ENCODE measurements at places on chromosomes 3 and 15.

DNA sequence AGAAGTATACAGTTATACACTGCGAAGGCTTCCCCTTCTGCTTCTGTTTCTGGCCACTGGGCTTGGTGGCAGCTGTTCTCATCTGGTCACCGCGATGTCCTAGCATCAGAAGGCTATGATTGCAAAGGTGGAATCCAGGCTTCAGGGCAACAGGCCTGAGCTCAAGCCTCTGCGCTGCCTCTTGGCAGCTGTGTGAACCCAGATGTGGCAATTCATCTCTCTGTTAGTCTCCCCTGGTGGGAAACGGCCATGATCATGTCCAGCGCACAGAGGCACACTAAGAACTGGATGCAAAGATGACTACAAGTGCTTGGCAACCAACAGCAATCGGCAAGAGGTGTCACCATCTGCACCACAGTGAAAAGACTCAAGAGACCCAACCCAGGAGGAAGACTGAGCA lies 78.9 kb downstream of the PCSK6 start:
- DNase-seq = no peak

DNA sequence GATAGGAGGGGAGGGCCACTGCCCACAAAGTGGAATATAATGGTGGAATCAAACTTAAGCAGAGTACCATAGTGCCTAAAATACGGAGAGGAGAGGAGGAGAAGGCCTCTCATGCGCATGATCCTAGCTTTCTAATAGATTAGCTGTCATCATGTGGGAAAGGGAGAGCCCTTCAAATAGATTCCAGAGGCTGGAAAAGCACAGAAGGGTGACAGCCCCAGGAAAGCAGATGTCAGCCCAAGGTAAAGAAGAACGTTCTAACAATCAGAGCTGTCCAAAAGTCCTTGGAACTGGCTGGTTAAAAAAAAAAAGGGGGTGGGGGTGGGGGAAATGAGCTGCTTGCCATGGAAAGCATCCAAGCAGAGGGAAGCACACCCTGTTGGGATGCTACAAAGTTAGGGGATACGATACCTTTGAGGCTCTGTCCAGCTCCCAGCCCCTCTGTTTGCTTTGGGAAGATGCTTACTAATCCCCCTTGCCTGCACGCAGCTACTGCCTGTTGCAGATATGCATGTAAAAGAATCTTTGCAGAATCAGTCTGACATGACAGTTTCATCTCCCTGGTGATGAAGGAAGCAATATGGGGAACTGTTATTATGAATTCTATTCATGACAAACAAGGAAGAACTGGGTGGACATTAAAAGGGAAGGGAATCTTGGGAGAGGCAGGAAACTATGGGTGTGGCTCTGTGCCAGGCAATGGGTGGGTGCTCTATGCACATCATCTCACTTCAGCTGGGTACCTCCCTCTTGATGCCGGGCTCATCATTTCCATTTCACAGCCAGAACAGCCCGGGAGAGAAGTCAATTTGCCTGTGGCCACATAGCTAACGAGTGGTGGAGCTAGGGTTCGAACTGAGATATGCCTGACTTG lies 10.1 kb upstream of the LMCD1 start:
- no peak for DNase-seq

DNA sequence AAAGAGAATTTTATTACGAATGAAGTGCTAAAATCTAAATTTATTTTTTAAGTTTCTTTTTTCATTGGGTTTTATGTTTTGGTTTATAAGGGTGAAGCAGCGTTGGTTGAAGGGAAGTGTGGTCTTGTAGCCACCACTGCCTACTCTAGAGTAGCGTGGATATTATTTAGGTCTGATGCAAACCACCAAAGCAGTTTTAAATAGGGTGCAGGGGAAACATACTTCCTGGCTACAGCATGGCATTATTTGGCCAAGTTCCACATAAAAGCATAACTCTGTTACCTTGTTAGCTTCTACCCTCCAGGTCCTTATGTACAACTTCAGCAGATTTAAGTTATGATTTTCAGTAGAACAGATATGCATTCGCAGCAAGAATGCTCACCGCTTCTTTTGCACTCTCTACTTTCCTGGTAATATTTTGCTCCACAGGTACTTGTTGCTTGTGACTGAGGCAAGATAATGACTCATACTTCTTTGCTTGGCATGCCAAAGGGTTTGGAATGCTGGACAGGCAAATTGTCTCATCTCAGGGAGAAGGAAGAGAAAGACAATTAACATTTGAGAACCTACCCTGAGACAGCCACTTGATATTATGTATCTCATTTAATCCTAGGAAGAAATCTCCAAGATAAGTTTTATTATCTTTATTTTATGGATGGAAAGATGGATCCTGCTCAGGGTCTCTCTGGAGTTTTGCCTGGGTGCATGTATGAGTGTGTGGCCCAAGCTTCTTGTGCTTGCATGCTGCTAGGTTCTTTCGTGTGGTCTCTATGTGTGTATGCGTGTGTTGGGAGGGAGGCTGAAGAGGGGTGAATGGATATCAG lies 5.4 kb downstream of the TGFBR2 start:
- no peak for DNase-seq

DNA sequence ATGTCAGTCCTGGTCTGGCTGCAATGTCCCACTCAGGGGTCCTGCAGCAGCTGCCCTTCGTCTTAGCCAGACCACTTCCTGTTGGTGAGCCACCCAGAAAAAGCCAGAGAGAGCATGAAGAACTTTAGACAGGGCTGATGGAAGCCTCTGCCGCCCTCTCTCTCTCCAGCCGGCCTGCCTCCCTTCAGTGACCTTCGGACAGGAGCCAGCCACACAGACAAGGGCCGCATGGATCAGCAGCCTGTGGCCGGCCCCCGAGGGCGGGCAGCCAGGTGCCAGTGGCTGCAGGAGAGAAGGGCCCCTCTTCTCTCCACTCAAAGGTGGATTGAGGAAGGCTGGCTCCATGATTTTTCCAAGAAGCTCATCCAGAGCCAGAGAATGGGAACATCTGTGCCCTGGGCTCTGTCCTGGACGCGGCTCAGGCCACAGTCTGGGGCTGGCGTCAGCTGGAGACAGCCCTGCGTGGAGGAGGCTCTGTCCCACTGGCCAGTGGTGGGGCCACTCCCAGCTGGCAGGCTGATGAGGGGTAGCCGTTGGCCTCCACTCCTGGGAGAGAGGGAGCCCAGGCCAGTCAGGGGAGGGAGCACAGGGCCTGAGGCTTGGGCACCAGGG lies 42.9 kb downstream of the ISG20 start:
- no peak for DNase-seq

DNA sequence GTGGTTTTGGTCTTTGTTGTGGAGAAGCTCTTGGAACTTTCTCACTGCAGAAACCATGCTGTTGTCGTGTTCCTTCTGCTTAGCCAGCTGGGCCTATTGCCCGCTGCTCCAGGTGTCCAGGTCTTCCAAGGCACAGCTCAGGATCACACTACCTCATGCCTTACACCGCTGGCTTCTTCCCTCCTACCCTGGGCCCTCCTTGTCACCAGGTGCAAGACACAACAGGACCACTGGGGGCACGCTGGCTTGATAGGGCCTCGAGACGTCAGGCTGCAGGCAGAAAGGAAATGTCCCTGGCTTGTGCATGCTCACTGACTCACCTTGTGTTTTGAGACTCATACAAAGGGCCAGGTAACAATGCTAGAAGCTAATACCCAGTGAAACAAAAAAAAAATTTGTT lies 32.3 kb downstream of the PAQR9 start:
- DNase-seq = no peak

GRCh38 chr15:64527263-64527984 lies 67.0 kb downstream of the ZNF609 start:
- no peak for DNase-seq

- no peak for DNase-seq
These were observed 610.0 kb upstream of the ZNF385D start for GRCh38 chr3:22360970-22361369.

GRCh38 chr3:167057581-167057980 lies 322.5 kb downstream of the ZBBX start:
- DNase-seq = no peak

DNA sequence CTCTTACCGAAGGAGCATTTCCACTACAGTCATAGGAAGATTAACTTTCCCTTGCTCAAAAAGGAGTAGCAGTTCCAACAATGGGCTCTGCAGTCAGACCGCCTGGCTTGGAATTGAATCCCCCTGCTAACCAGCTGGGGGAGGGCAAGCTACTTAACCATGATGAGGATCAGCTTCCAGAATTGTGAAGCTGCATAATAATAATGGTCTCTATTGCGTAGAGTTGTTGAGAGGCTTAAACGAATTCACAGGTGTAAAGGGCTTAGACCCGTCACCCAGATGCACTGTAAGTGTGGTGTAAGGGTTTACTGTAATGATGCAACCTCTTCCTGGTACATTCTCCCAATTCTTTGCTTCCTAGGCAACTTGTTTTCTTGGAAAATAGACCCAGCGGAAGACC lies 185.2 kb upstream of the RGMA start:
- DNase-seq = no peak

- DNase-seq = no peak
These were observed 46.9 kb upstream of the NTRK3 start for GRCh38 chr15:88303395-88303794.

DNA sequence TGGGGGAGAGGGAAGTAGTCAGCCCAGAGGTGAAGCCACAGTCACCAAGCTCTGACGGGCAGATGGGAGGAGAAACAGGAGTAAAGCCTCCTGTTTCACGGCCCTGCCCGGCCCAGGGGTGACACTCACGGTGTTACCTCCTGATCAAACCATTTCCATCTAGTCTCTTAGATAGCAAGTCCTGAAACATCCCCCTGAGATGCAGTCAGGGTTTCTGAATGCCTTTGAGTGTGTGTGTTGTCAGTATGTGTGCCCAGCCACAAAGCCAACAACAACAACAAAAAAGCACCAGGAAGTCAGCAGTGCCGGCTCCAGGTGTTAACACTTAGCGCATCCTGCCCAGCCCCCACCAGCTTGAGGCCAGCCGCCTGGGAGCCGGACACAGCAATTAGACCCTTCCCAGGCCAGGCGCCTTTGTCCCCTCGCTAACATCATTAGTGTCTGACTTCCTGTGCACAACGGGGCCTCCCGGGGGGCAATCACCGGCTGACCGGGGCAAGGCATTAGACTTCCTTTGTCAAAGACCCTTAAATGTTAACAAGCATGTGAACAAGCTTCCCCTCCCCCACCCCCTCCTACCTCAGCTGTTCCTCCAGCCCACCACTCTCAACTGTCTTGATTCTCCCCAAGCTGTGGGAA lies 34.5 kb downstream of the IL17RD start:
- DNase-seq = no peak

DNA sequence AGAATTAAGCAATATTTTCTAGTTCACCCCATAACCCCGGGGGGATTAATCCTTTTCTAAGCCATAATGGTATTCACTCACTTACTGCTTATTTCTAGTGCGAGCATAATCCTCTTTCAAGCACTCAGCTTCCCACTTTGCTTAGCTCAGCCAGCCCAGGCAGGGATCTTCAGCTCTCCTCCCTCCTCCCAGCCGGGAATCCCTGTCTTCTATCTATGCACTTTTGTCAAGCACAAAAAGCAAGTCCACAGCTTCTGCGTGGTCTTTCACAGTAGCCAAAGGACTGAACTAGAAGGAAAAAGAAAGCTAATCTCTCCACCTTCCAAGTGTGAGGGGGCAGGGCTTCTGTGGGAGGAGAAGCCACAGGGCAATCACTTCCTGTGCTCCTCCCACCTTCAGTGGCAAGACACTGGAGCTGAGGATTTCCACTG lies 62.8 kb downstream of the PEX5L start:
- DNase-seq = no peak

- DNase-seq = no peak
These were observed 45.8 kb upstream of the SEC13 start for GRCh38 chr3:10366651-10367101.

- DNase-seq = no peak
These were observed 65.5 kb downstream of the CORO2B start for GRCh38 chr15:68644083-68644904.

DNA sequence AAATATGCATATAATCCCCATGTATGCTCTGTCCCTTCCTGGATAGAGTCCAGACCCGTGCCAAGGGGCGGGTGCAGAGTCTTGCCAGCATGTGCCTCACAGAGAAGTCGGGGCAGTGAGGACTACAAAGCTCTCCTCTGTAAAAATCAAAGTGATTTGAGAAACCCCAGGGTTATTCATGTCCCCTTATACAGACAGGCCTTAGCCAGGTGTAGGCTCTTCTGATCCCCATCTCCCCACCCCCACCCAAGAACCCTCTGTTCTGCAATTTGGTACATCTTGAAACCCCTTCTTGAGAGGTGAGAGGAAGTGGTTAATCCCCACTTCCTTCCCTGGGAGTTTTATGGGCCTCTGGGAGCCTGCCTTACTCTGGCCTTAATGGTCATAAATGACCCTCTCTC lies 24.7 kb downstream of the TRIM71 start:
- no peak for DNase-seq

DNA sequence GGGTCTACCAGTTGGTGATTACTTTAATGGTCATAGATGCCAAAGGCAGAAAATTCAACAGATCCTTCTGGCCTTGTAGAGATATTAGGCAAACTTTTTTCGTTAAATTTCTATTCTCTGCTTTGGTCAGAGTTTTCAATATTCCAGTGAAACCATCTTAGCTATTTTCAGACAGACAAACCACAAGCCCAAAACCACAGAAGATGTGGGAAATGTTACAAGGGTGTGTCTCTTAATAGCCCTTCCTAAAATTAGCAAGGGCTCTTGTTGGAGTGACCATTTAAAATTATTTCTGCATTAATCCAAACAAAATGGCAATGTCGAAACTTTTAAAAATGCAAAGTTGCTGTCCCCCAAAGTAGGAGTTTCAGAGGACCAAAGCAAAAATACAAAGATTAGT lies 102.8 kb downstream of the ARRDC4 start:
- no peak for DNase-seq

DNA sequence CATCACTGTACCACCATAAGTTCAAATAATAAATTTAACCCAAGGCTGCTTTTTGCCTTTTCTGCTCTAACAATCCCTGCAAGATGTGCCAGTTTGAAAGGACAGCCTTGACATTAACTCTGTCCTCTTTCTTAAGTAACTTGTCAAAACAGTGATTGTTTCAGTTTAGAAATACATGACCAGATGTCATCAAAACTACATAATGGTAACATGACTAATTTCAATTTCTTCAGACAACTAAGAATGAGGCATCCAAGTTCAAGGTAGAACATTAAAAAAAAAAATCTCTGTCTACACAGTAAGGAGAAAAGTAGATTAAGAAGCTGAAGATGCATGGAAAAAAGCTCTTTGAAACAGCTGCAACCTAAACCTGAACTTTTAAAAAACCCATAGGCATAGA lies 47.4 kb downstream of the SHQ1 start:
- DNase-seq = no peak

- no peak for DNase-seq
These were observed 23.9 kb downstream of the SEC22C start for GRCh38 chr3:42557854-42558253.

GRCh38 chr3:154799800-154800199 lies 280.3 kb upstream of the MME start:
- DNase-seq = no peak

DNA sequence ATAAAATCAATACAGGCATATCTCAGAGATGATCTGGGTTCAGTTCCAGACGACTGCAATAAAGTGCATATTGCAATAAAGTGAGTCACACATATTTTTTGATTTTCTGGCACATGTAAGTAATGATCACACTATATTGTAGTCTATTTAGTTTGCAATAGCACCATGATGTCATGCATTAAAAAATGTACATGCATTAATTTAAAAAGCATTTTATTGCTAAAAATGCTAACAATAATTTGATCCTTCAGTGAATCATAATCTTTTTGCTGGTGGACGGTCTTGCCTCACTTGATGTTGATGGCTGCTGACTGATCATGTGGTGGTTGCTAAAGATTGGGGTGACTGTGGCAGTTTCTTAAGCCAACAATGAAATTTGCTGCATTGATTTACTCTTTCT lies 511.1 kb downstream of the OTOL1 start:
- no peak for DNase-seq

- no peak for DNase-seq
These were observed 300.2 kb downstream of the OTOL1 start for GRCh38 chr3:161796780-161797179.

- DNase-seq = no peak
These were observed 8.5 kb downstream of the POC1A start for GRCh38 chr3:52145736-52146110.
